CD4-positive, alpha-beta T cell (primary cell): ENCODE measurements at places on chromosomes 4 and X. TPM values are rescaled to one million over a fixed set of nuclear protein-coding genes. Genes with fewer than 3 reads are reported as not detected.

GRCh38 chrX:132834741-132835140 is 123.7 kb downstream of the HS6ST2 start:
- H3K4me3 ChIP-seq, result no peak overlapping the region
- no peak for DNase-seq
- H3K27me3 ChIP-seq, result no peaks in the 10 kb centered on the region
- H3K4me1 ChIP-seq, result no peaks in the 10 kb centered on the region

- DNase-seq, result no peak
- no peaks in the 10 kb centered on the region for H3K36me3 ChIP-seq
- no peak overlapping the region for H3K27ac ChIP-seq
- H3K4me3 ChIP-seq, result no peak overlapping the region
- H3K4me1 ChIP-seq, result peaks cover 23% of the 10 kb centered on the region
- no peaks in the 10 kb centered on the region for H3K27me3 ChIP-seq
Observed at GRCh38 chr4:122577189-122577553, 43.7 kb downstream of the IL21 start.

DNA sequence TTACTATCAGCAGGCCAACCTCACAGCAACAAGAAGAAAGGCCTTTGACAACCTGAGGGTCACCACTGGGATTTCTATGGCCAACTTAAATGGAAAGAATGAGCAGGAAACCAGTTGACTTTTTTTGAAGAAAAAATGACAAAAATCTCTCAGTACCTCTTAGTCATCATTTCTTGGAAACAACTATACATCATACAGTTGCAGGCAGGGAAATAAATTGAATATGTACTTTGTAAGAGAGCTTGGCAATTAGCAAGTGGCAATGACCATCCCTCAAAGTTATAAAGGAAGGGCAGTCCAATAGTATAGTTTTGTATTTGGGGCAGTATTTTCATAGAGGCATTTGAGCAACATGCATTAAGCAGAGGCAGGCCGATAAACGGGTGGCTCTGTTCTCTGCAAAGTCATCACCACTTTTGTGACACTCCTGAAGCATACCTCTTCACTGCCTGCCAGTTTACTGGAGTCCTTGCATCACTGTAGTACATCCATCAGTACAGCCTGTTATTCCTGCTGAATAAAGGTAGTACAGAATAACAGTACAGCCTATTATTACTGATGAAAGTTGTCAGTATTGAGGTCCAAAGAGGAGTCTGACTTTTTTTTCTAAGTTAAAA is 83.3 kb upstream of the AMELX start:
- no peak for DNase-seq
- H3K27ac ChIP-seq, result no peak overlapping the region
- H3K36me3 ChIP-seq, result no peaks in the 10 kb centered on the region
- H3K27me3 ChIP-seq, result no peaks in the 10 kb centered on the region

- H3K27ac ChIP-seq, result no peak overlapping the region
- no peaks in the 10 kb centered on the region for H3K36me3 ChIP-seq
- H3K27me3 ChIP-seq, result no peaks in the 10 kb centered on the region
Observed at GRCh38 chr4:58119298-58119697, 1009.1 kb upstream of the IGFBP7 start.

GRCh38 chr4:88857588-88857987 is 160.0 kb upstream of the NAP1L5 start:
- DNase-seq, result no peak
- no peaks in the 10 kb centered on the region for H3K36me3 ChIP-seq
- no peak overlapping the region for H3K27ac ChIP-seq
- no peak overlapping the region for H3K4me3 ChIP-seq

DNA sequence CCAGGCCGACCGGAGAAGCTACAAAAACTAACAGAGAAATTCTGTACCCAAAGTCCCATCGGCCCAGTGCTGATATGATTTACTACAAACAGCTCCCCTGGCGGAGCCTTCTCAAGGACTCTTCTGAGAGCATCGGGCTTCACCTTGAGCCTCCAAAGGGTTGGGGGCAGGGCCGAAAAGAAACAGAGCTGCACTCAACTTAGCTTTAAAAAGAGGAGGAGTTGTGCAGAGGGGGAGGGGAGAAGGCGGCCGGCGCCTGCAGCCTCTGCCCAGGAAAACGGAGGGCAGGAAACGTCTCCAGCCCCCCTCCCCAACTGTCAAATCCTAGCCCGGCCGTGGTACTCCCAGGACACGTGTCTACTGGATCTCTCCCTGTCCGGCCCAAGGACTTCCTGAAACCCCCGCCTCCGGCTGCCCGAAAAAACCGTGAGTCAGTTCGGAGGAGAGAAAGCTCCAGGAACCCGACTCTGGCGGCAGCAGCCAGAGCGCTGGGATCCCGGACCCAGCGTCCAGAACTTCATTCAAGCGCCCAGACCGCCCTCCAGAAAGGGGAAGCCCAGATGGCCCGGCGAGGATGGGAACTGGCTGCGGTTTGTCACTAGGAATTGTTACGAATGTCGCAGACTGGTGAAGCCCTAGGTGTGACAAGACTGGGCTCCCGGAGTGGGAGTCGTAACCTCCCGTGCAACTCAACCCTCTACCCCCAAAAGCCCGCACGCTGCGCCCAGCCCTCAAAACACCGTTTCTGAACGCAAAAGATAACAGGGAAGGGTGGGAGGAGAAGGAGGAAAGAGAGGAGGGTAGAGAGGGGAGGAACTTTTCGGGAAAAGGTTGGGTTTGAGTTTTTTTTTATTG is 973 bp downstream of the ADAMTS3 start:
- no peak overlapping the region for H3K27ac ChIP-seq
- H3K27me3 ChIP-seq, result peaks cover 33% of the 10 kb centered on the region
- peak overlapping the region; percentile 26 for H3K4me3 ChIP-seq
- H3K4me1 ChIP-seq, result peaks cover 16% of the 10 kb centered on the region
- no peaks in the 10 kb centered on the region for H3K36me3 ChIP-seq
- DNase-seq, result no peak

- no peak overlapping the region for H3K27ac ChIP-seq
- H3K4me1 ChIP-seq, result no peaks in the 10 kb centered on the region
- H3K4me3 ChIP-seq, result no peak overlapping the region
- no peak for DNase-seq
Observed at GRCh38 chrX:36640232-36640631, 367.9 kb upstream of the FAM47C start.

DNA sequence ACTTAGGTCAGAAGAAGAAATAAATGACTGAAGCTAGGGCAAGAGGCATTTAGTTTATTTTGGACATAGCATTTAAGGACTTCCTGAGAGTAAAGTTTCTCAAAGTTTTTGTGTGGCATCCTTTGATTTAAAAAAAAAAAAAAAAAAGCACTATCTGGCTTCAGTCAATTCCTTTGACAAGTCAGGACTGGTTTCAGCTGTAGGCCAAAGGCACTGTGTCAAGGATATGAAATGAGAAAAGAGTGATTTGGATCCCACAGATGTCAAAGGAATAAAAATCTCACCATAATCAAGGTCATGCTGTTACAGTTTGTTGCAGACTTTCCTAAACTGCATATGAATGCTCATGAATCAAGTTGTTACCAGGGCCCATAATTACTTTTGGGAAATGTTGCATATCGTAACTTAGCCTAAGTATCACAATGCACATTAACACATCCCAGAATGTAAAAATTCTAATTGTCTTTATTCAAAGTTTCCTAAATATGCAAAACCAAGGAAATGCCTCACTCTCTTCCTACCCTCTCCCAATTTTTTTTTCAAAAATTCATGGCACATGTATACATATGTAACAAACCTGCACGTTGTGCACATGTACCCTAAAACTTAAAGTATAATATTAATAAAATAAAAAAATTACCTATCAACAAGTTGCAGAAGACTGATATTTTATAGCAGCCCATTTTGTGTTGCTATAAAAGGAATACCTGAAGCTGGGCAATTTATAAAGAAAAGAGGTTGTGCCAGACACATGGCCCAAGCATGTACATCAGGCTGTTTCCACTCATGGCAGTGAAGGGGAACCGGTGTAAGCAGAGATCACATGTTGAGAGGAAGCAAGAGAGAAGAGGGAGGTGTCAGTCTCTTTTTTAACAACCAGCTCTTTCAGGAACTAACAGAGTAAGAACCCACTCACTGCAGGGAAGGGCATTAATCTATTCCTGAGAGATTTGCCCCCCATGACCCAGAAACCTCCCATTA is 33.7 kb upstream of the ADAMTS3 start:
- H3K4me1 ChIP-seq, result no peaks in the 10 kb centered on the region
- H3K36me3 ChIP-seq, result no peaks in the 10 kb centered on the region
- no peak for DNase-seq
- no peak overlapping the region for H3K4me3 ChIP-seq
- no peaks in the 10 kb centered on the region for H3K27me3 ChIP-seq
- no peak overlapping the region for H3K27ac ChIP-seq

DNA sequence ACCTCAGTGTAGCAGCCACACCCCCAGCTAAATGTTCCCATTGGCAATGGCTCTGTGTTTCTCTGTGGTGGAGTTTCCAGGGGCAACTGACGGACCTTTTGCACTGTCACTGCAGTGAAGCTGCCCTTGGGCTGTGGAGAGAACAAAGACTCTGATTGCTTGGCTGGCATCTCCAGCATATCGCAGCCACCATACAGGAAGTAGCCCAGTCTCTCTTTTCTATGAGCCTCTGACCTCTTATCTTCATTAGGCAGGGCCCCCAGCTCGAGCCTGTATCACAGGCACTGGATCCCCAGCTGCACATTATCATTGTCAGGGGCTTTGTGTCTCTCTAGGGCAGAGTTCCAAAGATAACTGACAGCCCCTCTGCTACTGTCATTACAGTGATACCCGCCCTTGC is 483.5 kb downstream of the ARAP2 start:
- H3K4me3 ChIP-seq, result no peak overlapping the region
- H3K27ac ChIP-seq, result no peak overlapping the region
- no peaks in the 10 kb centered on the region for H3K27me3 ChIP-seq
- H3K4me1 ChIP-seq, result no peaks in the 10 kb centered on the region
- H3K36me3 ChIP-seq, result no peaks in the 10 kb centered on the region

DNA sequence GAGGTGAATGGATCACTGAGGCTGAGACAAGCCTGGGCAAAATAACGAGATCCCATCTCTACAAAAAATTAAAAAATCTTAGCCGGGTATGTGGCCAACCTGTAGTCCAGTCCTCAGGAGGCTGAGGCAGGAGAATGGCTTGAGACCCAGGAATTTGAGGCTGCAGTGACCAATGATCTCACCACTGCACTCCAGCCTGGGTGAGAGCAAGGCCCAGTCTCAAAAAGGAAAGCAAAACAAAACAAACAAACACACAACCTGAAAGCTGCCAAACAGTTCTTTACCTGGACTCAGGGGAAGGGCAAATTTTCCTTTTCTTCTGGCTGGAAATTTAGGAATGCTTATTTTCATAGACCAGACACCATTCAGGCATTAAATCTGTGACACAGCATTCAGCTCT is 163.1 kb upstream of the FAT1 start:
- H3K36me3 ChIP-seq, result no peaks in the 10 kb centered on the region
- H3K27ac ChIP-seq, result no peak overlapping the region
- H3K4me1 ChIP-seq, result no peaks in the 10 kb centered on the region
- no peak for DNase-seq
- no peak overlapping the region for H3K4me3 ChIP-seq

DNA sequence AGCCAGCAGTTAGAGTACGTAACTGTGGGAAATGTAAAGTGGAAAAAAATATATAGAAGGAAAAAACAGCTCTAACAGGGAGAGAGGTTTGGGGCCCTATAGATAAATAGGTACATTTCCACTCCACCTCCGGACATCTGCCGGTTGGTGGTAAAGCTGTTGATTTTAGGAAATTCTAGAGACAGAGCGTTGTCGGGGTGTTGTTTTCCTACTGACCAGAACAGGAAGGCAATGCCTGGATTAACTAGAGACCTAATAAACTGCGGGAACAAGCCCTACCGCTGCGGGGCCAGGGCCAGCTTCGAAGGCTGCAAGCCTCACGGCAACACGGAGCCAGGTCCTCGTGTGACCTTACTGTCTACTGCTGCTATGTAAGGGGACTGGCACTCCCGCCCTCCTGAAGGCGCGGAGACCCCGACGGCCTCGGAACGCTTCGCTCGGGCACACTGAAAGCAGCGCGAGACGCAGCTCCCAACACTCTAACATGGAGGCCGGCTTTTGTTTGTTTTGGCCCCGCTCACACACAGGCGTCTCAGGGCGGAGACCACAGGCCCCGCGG is 702 bp upstream of the CDKN2AIP start:
- H3K4me3 ChIP-seq, result peak overlapping the region; percentile 94
- peaks cover 30% of the 10 kb centered on the region for H3K36me3 ChIP-seq
- DNase-seq, result peak; percentile 26
- no peaks in the 10 kb centered on the region for H3K27me3 ChIP-seq
- peaks cover 26% of the 10 kb centered on the region for H3K4me1 ChIP-seq

GRCh38 chrX:115021121-115021520 is 3.7 kb upstream of the IL13RA2 start:
- no peak overlapping the region for H3K4me3 ChIP-seq
- no peaks in the 10 kb centered on the region for H3K27me3 ChIP-seq
- no peak overlapping the region for H3K27ac ChIP-seq
- no peaks in the 10 kb centered on the region for H3K36me3 ChIP-seq
- no peaks in the 10 kb centered on the region for H3K4me1 ChIP-seq

DNA sequence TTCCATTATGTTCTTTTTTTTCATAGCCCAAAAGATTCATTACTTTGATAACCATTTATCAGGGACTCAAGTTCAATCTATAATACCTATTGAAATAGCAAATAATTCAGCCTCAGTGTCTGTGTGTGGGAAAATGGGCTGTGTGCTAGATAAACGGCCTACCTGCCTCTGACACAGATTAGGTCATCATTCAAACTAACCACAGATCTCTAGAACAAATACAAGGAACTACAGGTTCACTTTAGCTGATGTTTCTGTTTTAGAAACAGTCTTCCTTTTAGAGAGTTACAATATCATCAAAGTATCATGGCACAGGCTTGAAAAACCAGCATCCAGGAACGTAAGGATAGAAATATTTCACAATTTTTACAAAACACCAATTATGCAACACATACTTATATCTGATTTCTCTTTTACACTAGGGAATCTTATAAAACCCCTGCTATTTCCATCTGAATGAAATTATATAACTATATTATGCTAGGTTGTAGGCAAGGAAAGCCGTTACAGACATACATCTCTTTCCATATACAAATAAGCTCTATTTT is 56.6 kb upstream of the MAB21L2 start:
- H3K27me3 ChIP-seq, result no peaks in the 10 kb centered on the region
- DNase-seq, result no peak
- H3K4me3 ChIP-seq, result no peak overlapping the region
- no peaks in the 10 kb centered on the region for H3K36me3 ChIP-seq
- no peak overlapping the region for H3K27ac ChIP-seq
- H3K4me1 ChIP-seq, result no peaks in the 10 kb centered on the region

- no peak overlapping the region for H3K4me3 ChIP-seq
- DNase-seq, result no peak
- H3K36me3 ChIP-seq, result no peaks in the 10 kb centered on the region
- no peak overlapping the region for H3K27ac ChIP-seq
Observed at GRCh38 chrX:109843963-109844751, 111.1 kb upstream of the ACSL4 start.

NHSL2 gene
- 1.3 TPM for total RNA-seq

HS3ST1 gene
- total RNA-seq, result not detected

ENPEP gene
- total RNA-seq, result not detected

SSX7 gene
- not detected for total RNA-seq

F11 gene
- not detected for total RNA-seq

FREM3 gene
- total RNA-seq, result not detected

CSAG2 gene
- total RNA-seq, result not detected

AFM gene
- total RNA-seq, result not detected

WNK3 gene
- total RNA-seq, result 0.25 TPM
